Natural killer cell (primary cell): ENCODE measurements at places on chromosomes 3 and 15. TPM values are rescaled to one million over a fixed set of nuclear protein-coding genes. Genes with fewer than 3 reads are reported as not detected.

- DNase-seq: no peak
Observed at GRCh38 chr3:16090024-16090423, 84.5 kb upstream of the GALNT15 start.

ALDH1A2 gene
- 0.73 TPM for total RNA-seq

DNA sequence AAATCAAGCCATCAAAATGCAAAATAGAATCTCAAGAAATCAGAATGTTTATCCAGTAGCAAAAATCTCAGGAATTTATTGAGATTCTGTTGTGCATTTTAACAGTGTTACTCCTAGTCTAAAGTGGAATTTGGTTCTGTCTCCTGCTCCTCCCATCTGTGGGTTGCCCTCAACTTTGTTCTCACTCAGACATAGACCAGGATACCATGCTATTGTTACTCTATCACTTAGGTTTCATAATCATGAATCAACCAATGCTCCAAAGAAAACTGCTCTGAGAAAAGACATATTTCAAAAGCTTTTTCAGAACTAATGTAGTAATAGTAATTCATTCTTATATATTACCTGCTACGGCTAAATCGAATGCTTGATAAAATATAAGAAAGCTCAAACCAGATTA is 274.7 kb downstream of the RBMS3 start:
- DNase-seq: no peak

CHRFAM7A gene
- total RNA-seq: 11.7 TPM

- no peak for DNase-seq
Observed at GRCh38 chr3:111238885-111239284, 167.3 kb downstream of the NECTIN3 start.

SNURF gene
- total RNA-seq: 15.9 TPM

GRCh38 chr3:101123081-101123480 is 129.9 kb upstream of the ABI3BP start:
- DNase-seq: no peak

DNA sequence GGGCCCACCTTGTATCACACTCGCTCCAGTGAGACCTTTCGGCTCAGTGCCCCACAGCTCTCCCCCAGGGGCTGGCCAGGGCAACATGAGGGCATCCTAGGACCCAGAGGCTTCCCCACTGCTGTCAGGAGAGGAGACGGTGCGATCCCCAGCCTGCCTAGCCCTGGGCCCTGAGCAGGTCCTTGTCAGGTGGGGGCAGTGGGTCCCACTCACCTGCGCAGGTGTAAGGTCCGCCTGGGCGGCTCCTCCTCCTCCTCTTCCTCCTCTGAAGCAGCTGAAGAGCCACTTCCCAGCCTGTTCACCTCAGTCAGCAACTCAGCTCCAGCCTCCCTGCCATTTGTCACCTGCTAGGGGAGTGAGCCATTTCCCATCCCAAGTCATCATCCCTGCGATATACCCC is 9.6 kb downstream of the KIF7 start:
- DNase-seq: no peak
